GOT3 (cell line): ENCODE measurements at places on chromosomes 7 and 10.

DNA sequence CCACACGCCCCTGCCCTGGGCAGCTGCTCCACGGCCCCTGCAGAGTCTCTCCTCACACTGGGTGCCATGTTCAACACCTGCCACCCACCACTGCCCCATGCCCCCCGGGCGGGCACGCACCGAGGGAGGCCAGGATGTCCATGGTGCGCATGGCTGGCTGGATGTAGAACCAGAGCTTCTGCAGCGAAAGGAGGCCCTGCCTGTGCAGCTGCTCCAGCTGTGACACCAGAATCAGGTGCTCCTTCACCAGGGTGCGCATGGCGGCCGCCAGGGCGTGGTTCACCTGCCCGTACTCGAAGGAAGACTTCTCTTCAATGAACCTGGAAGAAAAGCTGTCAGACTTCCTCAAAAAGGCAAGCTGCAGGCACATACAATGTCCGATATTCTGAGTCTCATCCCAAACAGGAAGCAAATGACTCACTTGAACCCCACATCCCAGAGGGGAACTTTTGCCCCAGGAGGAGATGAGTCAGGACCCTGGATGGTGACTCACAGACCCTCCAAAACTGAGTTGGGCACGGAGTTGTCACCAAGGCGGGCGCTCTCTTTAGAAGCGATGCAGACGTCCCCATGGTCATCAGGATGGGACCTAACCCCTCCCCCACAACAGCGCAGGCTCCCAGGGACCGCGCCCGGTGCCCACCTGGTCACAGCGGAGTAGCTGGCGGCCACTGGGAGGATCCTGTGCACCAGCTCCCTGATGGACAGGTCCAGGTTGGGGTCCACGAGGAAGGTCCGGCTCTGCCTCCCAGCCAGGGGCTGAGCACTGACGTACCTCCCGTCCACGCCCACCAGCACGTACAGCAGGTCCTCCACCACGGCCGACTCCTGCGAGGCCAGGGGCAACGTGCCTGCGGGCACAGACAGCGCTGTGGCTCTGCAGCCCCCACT, 15.5 kb downstream of the TUBGCP2 start:
- no peak for DNase-seq

- no peak for DNase-seq
Observed at GRCh38 chr7:92698237-92698841, 108.1 kb upstream of the FAM133B start.

DNA sequence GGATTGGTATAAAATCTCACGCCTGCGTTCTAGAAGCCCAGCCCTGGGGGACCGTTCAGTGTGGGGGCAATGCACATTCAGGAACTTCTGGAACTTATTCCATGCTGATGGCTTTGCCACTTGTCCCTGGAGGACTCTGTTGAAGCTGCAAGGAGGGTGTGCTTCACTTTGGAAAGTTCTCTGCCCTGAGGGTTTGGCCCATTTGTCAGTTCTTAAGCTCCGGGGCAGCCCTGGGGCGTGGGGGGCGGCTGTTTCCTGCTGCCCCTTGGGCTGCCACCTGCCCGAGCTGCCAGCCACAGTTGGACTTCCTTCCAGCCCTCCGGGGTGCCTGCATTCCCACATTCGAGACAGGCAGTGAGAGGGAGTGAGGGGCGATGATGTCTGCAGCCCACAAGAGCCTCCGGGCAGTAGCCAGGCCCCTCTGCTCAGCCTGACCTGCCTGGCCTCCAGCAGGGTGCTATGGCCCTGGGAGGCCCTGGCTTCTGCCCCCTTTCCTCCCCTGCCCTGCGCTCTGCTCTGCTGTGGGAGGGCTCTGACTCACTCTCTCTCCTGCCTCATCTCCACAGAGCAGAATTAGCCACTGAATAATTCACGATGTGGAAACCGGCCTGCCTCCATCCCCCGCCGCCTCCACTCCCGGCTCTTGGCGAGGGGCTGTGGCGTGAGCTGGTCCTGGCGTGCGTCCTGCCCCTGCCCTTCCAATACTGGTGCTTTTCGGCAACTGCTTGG, 1.9 kb downstream of the TTYH3 start:
- peak; percentile 60 for DNase-seq

DNA sequence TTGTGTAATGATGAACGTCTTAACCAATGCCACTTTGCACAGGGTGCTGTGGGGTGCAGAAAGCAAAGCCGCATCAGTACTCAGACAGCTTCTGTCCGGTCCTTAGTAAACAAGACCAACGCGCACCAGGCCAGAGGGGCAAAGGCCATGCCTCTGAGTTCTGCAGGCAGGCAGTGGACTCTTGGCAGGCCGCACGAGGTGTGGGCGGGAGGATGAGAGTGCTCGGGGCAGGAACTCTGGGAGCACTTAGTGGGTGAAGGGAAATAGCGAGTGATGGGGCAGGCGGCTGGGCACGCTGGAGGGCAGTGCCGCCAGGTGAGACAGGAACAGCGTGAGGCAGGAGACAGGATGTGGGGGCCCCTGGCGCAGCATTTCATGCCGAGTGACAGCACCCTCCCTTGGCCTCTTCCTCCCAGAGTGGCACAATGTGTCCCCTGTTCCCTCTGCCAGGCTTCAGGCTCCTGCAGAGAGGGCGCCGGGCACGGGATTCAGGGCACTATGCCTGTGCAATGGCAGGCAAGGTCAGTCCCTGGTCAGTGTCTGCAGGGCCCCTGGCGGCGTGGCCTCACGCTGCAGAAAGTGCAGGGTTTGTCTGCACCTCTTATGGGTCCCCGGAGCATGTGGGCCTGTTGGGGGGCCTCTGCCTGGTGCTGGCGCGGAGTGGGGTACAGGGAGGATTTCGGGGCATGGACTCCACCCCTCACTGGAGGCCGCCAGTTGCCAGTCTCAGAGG, 60.4 kb downstream of the VIPR2 start:
- no peak for DNase-seq

GRCh38 chr10:133173860-133174640, 14.0 kb downstream of the KNDC1 start:
- DNase-seq = no peak

GRCh38 chr7:69122953-69123352, 475.3 kb upstream of the AUTS2 start:
- DNase-seq = no peak

DNA sequence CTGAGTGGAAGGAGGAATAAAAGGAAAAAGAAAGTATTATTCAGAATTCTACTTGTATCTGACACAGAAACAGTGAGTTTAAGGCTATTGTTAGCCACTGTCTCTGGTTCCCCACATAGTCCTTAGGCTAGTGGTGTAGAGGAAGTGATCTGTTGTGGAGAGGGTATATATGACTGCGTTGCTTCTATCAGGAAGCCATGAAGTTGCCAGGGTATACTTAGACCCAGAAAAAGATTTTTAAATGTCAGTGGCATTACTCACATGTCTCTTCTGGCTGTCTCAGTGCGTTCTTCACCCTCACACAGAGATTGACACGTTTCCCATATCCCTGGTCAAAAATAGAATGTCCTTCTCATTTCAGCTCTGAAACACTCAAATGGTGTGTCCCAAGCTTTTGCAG, 72.7 kb downstream of the SEM1 start:
- no peak for DNase-seq

- DNase-seq = no peak
Observed at GRCh38 chr7:34208878-34209621, 303.7 kb downstream of the BMPER start.
